ENCODE measurements at places on chromosomes 7 and 10. TPM values are rescaled to one million over a fixed set of nuclear protein-coding genes. Genes with fewer than 3 reads are reported as not detected.

GRCh38 chr7:158066085-158066484 lies 521.5 kb downstream of the PTPRN2 start:
- DNase-seq = no peak

The NUTM2E gene
- total RNA-seq = not detected

DNA sequence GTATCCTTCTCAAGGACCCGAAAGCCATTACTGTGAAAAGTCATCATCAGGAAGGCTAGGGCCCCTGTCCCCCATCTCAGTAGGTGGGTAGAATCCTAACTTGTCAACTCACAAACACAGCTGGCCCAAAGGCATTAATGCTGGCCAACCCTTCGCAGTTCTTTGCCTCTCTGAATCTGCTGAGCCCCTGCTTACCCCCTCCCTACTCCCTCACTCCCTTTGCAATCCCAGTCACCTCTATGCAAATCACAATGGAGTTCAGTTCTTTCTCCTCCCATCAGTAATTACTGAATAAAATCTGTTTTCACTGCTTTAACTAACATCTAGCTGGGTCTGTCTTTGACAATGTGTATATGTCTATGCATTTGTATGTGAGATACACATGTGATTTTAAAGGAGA lies 38.1 kb upstream of the AOAH start:
- DNase-seq = no peak

DNA sequence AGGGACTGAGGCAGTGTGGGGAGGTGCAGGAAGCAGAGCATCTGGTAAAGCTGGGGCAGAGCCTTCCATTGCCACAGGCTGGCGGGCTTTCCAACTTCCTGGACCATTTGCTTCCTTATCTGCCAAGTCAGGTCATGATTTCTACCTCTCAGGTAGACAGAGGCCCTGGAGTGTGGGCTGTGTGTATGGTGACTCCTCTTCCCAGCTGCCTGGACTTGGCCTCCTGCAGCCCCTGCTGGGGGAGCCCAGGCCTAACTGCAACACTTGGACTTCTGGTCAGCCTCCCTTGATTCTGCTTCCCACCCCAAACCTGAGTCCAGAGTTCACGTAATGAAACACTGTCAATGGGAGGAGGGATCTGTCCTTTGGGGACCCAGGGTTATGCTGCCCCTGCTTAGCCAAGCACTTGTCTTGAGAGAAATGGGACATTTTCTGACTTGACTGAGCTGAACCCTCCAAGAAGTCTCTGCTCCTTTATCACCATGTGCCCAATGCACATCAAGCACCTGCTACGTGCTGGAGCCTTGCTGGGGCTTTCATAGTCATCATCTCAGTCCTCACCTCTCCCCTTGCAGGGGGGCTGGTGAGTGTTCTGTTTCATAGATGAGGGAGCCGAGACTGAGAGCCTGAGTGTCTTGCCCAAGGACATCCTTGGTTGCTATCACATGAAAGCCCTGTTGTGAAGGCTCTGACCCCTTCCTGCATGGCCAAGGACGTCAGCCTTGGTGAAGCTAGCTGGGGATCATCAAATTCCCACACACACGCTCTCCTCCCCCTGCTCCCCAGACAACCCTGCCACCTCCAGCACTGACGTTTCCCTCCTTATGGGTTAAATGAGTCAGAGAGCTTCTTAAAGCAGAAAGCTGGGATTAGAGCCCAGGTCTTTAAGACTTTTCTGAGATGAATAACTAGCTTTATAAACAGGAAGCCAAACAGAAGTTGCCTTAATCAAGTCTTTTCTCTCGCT lies 3.4 kb downstream of the CLEC2L start:
- DNase-seq = peak; percentile 48

DNA sequence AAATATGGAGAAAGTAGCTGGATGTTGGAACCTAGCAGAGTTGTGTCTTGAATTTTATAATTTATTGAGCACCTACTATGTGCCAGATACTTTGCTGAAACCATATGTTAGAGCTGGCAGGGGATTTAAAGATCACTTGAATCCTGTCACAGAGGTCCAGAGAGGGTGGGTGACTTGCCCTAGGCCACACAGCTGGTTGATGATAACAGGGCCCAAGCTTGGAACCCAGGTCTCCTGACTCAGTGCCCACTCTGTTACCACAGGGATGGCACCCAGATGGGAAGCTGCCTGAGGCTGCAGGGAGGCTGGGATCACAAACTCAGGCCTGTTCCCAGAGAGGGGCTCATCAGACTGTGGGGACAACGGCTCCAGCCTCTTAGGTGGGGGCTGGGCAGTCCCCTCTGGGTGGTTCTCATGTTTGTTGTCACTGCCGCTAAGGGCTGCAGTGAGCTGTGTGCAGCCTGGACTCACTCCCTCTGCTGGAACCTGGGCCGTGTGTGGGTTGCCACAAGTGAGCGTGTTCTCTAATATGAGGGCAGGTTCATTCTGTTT lies 18.6 kb downstream of the GOLGA7B start:
- DNase-seq = no peak

DNA sequence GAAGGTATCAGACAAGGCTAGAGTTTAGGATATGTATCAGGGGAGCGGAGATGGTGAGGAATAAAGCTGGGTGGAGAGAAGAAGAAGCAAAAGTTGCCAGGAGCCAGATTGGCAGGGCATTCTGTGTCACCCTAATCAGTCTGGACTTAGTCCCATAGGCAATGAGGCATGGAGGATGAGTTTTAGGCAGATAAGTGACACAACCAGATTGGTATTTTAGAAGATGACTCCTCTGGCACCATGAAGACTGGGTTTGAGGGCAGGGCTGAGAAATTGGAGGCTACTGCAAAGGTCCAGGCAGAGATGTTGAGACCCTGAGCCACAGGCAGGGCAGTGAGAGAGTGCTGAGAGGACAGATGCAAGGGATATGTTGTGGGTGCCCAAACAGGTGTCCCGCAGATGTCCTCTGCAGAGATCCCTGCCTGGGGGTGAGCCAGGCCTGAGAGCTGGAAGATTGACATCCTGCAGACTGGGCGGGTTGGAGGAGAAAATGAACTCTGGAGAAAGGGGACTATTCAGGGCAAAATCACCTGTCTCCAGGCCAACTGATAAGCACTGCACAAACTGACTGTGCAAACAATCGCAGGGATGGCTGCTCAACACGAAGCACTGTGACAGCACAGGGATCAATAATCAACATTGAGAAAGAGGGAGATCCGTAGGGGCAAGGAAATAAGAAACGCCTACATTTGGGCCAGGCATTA lies 11.9 kb upstream of the HABP2 start:
- DNase-seq = no peak

The TLL2 gene
- total RNA-seq = 0.12 TPM

GRCh38 chr10:67284589-67284988 lies 358.8 kb downstream of the LRRTM3 start:
- DNase-seq = no peak

DNA sequence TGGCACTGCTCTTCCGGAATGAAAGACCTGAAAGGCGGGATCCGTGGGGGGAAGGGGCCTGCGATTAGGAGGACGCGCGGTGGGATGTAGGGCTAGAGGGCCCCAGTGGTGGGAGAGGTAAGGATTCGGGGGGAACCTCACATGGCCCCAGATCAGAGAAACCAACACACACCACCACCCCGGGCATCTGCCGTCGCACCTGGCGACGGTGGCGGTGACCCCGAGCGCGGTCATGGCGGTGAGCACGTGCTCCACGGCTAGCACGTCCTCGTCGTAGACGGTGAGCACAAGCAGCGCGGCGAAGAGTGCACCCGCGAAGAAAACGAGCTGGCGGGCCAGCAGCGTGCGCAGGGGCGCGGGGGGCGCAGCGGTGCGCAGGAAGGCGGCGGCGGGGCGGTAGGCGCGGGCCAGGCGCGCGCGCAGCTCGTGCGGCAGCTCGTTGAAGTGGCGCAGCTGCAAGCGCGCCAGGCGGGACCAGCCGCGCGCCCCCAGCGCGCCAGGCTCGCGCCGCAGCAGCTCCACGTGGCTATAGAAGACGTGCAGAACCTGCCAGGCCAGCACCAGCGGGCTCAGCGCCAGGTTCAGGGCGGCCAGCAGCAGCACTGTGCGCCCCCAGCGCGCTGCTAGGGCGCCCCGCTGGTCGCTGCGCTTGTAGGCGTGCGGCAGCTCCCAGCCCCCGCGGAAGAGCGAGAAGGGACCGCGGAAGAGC lies 5.7 kb downstream of the ATG9B start:
- DNase-seq = no peak

DNA sequence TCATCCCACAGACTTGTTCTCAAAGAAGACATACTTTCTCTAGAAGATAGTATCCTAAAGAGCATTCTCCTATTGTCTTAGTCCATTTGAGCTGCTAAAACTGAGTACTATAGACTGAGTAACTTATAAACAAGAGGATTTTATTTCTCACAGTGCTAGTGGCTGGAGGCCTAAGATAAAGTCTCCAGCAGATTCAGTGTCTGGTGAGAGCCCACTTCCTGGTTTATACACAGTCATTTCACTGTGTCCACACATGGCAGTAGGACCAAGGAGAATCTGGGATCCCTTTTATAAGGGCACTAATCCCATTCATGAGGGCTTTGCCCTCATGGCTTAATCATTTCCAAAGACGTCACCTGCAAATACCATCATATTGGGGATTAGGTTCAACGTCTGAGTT lies 68.7 kb downstream of the LRRC17 start:
- DNase-seq = no peak

DNA sequence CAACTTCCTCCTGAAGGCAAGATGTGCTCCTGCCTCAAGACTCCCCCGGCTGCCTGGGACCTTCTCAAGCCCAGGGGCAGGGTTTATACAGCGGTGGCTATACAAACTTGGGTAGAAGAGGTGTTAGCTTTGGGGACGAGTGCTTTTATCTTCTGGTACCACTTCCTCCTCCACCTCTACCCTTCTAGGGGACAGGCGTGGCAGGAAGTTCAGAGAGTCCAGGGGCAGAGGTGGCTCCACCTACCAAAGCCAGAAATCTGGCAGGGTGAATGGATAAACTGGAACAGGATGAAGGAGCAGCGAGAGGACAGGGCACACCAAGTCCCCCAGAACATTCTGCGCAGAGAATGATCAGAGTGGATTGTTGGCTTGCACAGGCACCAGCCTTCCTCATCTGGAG lies 24.0 kb upstream of the TM9SF3 start:
- DNase-seq = no peak

- DNase-seq = no peak
Observed at GRCh38 chr10:103086799-103087198, 106.3 kb downstream of the NT5C2 start.

- no peak for DNase-seq
Observed at GRCh38 chr10:99343262-99343661, 14.1 kb downstream of the CNNM1 start.

DNA sequence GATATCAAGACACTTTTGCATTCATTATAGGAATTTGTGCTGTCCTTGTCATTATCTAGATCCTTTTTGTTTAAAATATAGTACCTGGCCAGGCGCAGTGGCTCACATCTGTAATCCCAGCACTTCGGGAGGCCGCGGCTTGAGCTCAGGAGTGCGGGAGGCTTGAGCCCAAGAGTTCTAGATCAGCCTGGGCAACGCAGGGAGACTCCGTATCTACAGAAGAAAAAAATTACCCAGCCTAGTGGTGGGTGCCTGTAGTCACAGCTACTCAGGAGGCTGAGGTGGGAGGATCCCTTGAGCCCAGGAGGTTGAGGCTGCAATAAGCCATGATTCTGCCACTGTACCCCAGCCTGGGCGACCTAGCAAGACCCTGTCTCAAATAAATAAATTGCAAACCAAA lies 621 bp upstream of the MORN4 start:
- DNase-seq = no peak

DNA sequence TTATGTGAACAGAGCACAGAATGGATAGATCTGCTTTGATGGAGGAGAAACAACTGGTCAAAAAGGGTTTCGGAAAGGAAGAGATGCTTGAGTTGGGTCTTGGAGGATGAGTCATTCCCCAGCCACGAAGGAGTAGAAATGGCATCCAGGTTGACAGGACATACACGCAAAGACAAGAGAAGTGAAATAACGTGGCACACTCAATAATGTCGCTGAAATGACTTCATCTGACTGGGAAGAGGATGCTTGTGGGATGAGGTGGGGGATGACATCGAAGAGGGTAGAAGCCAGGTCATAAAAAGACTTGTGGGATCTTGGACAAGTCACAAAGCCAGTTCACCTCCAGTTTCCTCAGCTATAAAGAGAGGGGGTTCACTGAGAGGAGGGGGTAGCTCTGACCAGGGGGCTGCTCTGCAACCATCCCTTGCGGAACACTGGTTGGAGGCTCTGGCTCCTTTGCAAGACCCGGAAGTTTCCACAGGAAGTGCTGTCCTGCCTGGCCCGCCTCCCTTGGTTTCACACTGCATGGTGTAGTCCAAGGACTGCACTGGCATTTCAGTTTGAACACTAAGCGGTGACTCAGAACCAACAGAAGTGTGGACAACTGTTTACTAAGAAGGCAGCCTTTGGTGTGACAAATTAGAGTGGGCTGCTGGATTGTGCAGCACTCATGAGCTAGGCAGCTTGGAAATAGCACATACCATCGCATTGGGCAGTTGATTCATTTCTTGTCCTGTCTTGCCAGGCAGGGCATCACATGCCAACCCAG lies 189.9 kb upstream of the ADO start:
- DNase-seq = peak; percentile 63

DNA sequence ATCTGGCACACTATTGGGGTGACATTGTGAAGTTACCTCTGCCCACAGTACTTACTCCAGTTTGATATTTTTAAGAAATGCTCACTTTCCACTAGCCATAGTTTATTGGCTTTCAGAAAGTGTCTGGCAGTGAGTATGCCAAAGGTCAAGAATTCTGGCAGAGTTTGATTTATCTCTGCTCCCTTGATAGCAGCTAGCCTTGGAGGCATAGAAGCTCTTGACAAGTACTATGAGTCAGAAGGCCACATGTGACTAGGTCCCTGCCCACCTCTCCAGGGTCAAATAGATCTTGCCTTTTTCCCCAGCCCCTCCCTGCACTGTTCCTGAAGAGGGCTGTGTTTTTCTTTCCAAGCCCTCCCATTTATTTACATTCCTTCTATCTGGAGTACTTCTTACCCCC lies 202.2 kb downstream of the AUTS2 start:
- DNase-seq = peak; percentile 89

GRCh38 chr7:78649236-78649635 lies 804.2 kb downstream of the MAGI2 start:
- no peak for DNase-seq

The JCAD gene
- 3.2 TPM for total RNA-seq

DNA sequence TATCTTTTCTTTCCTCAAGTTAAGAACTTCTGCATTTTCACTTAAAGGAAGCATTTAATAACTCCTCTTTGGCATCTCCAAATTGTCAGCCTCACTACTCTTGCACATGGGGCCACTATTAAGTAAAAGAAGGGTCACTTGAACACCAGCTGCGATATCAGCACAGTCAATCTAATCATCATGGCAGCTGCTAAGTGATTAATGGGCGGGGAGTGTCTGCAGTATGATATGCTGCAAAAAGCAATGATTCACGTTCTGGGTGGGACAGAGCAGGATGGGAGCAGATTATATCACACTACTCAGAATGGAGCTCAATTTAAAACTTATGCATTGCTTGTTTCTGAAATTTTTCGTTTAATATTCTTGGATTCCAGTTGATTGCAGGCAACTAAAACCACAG lies 447.4 kb upstream of the PFKP start:
- no peak for DNase-seq

The MPP7 gene
- 124 TPM for total RNA-seq

Data from A172 (cell line).